ENCODE measurements at places on chromosomes 2 and 18.

GRCh38 chr2:105954891-105955290 is 210.2 kb downstream of the NCK2 start:
- no peak for DNase-seq

- no peak for DNase-seq
Measured at GRCh38 chr2:13009027-13009642, 292.4 kb downstream of the TRIB2 start.

GRCh38 chr2:71962911-71963694 is 184.6 kb downstream of the CYP26B1 start:
- no peak for DNase-seq

DNA sequence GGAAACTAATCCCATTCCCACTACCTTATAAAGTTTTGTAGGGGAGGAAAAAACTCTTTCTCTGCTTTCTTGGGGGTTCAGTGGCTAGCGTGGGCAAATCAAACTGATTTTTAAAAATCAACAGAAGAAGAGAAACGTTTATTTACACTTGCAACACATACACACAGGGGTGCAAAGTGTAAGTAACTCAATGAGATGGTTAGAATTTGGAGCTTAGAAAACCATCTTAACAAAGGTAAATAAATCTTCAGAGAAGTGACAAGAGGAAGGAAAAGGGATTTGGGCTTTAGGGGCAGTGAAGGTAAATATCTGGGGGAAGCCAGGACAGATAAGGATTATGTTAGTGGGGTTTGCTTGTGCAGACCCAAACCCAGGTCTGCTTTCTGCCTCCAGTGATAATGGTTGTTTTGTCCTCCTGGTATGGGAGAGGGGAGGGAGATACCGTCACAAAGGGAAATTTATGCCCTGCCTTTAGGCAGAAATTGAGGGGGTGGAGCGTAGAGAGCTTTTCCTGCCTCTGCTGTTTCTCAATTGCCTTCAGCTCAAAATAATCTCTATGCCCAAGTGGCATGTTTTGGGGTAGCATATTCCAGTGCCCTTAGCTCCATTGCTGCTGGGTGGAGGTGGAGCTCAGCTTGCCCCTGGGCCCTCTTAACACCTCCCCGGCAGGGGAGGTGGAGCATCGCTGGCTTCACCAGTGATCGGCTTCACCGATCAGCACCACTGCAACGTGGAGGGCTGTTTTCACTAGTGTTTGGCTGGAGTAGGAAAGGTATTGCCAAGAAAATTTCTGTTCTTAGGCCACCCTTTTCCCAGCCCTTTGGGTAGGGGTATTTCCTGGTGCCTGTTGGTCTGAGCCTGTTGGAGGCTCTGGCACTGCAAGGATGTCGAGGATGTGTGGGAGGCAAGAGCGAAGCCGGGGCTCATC is 92.2 kb downstream of the TEX51 start:
- no peak for DNase-seq

DNA sequence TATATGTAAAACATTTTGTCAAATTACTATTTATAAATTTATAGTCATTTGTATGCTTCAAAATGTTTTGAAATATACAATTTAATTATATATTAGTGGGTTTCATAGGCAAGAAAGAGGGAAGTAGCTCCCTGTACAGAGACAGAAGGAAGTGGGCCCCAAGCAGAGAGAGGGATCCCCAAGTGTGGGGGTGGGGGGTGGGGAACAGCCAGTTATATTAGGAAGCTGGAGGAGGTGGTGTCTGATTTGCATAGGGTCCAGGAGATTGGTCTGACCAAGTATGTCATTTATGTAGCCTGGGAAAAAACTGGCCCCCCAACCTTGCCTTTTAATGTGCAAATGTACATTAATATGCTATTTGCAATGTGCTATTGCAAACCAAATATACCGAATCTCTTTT is 76.5 kb upstream of the ZSWIM2 start:
- no peak for DNase-seq

DNA sequence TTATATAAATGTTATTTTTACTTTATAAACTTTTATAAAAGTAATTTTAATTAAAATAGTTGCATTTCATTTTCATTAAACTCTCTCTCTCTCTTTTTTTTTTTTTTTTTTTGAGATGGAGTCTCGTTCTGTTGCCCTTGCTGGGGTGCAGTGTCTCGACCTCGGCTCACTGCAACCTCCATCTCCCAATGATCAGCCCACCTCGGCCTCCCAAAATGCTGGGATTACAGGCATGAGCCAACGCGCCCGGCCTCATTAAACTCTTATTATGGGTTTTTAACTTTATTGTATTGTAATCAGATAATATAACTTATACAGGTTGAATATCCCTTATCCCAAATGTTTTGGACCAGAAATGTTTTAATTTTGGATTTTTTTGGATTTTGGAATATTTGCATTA is 10.9 kb upstream of the NPPC start:
- no peak for DNase-seq

- DNase-seq = no peak
Measured at GRCh38 chr2:219958941-219959340, 331.5 kb downstream of the SLC4A3 start.

- no peak for DNase-seq
Measured at GRCh38 chr18:79552696-79553095, 126.9 kb upstream of the CTDP1 start.

- no peak for DNase-seq
Measured at GRCh38 chr2:196365145-196365544, 193.8 kb upstream of the STK17B start.

DNA sequence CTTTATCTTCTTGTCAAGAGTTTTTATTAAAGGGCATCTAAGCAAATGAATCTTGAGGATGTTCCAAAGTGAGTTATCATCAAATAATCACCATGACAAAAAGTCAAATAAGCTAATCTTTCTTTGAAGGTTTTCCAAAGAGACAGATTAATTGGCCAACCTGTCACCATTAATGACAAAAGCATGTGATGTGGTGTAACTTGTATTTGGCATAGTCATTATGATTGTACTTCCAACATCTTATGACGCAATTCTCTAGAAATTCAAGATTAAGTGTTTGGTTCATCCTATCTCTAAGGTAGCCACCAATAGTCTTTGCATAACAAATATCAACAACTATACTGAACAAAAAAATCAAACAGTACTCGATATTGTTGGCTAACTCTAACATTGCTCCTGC is 28.6 kb downstream of the RBMS1 start:
- no peak for DNase-seq

GRCh38 chr2:233244818-233245217 is 6.7 kb upstream of the ATG16L1 start:
- no peak for DNase-seq

DNA sequence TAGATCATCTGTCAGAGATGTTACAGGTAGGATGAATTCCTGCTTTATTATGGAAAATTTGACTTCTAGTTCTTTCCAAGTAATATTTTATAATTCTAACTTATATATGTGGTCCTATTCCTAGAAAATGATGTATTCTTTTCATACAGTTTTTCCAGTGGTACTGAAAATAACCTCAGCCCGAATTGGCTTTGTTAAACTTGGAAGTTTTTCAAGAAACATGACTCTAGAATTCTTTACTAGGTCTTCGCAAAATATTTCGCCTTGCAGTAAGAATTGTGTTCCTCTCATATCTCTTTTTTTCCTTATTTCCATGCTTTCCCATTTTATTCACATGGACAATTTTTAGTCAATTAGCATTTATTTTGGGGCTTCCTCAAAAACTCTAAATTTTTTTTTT is 60.5 kb downstream of the BMPR2 start:
- no peak for DNase-seq

- DNase-seq = no peak
Measured at GRCh38 chr2:118279005-118279404, 190.7 kb downstream of the INSIG2 start.

- DNase-seq = no peak
Measured at GRCh38 chr18:76977684-76978232, 154.8 kb downstream of the MBP start.

DNA sequence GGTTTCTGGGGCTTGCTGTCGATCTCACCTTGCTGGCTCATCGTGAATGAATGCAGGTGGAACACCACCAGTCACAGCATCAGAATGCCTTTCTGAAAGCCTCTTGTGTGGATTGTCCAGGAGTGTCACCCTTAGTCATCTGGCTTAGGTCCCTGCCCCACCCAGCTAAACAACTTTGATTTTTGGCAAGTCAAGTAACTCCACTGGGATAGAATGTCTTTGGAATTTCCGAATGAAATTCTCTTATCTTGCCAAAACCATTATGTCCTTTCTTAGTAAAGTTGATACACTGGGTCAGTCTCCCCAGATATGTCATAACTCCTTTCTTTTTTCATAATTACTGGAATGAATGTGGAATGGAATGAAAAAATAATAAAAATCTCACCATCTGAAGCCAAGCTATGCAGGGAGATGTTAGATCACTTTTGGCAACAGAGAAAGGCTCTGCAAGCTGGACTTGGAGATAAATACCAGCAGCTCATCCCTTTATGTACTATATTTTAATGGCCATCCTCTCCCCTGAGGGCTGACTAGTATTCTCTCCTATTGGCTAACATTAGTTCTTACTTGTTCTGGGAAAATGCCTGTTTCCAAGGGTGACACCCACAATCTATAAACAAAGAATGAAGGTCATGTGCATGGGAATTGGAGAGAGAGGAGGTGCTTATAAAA is 35.4 kb downstream of the INSIG2 start:
- DNase-seq = no peak

GRCh38 chr2:43397821-43398220 is 171.4 kb upstream of the ZFP36L2 start:
- no peak for DNase-seq

- no peak for DNase-seq
Measured at GRCh38 chr2:57941816-57942215, 104.8 kb upstream of the VRK2 start.

GRCh38 chr2:39008665-39009064 is 112.2 kb downstream of the SOS1 start:
- no peak for DNase-seq

DNA sequence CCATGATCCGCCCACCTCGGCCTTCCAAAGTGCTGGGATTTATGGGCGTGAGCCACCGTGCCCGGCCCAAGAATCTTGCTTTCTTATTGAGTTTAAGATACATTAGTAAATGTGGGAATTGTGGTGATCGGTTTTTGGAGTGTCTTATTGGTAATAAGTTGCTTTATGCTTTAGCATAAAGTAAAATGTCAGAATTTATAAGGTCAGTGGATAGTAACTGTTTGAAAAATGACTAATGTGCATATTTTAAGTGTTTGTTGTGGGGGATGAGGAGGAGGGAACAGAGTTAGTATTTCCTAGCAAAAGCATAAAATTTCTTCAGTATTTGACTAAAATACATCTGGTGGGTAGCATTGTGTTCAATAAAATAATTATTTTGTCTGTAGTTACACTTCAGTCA is 77.4 kb downstream of the SLC39A10 start:
- DNase-seq = no peak

DNA sequence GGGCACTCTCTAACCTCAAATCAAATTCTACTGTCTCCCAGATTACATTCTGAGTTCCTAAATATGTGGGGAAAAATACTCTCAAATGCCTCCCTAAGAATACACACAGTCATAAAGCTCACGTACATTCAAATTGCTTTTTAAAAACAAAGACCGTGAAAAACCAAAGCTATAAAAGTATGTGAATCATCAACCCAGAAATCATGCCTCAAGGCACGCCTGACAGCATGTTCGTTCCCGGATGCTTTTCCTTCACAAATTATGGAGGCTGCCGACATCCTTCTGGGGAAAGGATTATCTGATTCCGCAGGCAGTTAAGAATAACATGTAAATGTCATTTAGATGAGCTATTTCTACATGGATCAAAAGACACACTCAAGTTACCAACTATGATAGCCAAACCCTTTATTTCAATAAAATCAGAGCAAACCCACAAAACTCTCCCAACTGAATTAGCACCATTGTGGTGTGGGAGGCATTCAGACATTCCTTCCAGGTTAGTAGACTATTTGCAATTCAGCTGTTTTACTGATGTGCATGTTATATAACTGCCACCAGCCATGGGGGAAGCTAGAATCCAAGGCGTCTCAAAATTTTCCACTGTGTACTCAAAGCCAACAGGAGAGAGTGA is 398.2 kb upstream of the TRIB2 start:
- no peak for DNase-seq

- DNase-seq = peak; percentile 78
Measured at GRCh38 chr2:68908392-68908970, 37.3 kb upstream of the BMP10 start.

GRCh38 chr18:54151376-54151775 is 73.1 kb downstream of the MBD2 start:
- no peak for DNase-seq

DNA sequence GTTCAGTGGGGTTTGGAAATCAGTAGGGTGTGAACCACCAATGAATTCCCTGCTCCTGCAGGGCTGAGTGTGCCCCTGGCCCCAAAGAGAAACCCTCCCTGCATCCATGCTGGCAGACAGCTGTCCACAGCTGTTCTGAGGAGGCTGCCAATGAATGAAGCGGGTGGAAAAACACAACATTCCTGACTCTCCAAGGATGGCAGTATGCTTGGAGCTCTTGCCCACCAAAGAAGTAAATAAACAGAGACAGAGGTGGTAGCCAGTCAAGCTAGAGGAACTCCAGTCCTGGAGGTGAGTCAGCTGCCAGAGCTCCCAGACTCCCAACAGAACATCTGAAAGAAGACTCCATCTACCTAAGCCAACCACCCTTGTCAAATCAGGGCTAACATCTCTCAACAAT is 6.2 kb downstream of the ZBTB7C start:
- no peak for DNase-seq

- no peak for DNase-seq
Measured at GRCh38 chr18:68818584-68818983, 20.7 kb downstream of the CCDC102B start.

- DNase-seq = no peak
Measured at GRCh38 chr18:57550510-57550909, 36.0 kb downstream of the FECH start.

GRCh38 chr2:99957332-99958133 is 184.9 kb downstream of the AFF3 start:
- no peak for DNase-seq

GRCh38 chr2:95206096-95206495 is 1.2 kb upstream of the ZNF892 start:
- DNase-seq = no peak

- no peak for DNase-seq
Measured at GRCh38 chr2:173184031-173185004, 108.7 kb downstream of the MAP3K20 start.

DNA sequence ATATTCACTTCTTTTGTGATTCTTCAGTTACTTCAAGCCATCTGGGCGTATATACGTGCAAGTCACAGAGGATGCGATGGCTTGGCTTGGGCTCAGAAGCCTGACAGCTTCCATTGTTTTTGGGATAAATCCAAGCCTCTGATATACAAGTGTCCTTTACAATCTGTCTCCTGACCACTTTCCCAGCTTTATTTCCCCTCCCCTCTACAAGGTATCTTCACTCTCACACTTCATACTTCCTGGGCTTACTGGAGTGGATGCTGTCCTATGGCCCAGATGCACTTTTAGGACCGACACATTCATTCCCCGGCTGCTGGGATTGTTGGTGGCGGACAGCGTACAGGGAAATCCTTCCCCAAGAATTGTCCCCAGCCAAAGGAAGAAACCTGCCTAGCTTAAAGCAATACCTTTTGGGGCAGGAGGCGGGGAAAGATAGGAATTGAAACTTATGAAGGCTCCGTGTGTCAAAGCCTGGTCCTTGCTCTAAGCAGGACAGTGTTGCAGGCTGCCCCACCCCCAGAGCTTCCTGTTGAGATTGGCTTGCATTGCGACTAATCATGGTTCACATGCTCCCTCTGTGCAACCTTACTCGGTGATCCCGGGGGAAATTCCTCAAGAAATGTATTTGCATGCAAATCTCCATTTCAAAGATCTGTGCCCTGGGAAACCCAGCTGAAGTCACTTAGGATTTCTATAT is 802.9 kb upstream of the ID2 start:
- DNase-seq = no peak

- no peak for DNase-seq
Measured at GRCh38 chr2:70321370-70321769, 19.5 kb upstream of the FAM136A start.

GRCh38 chr2:124625561-124625960 is 600.5 kb downstream of the CNTNAP5 start:
- DNase-seq = no peak

Data from stimulated activated naive B cell treated with anti-CD40 and anti-IgM and Interleukin-4, amounts not matched to agents 10 μg/mL and 1 μg/mL and 100 μg/mL, for 72 hours (primary cell).